ENCODE measurements at places on chromosomes 6 and 20.

GRCh38 chr6:44539701-44540355 is 152.3 kb downstream of the CDC5L start:
- DNase-seq = peak; percentile 70

GRCh38 chr6:123745895-123746294 is 57.8 kb upstream of the NKAIN2 start:
- no peak for DNase-seq

- DNase-seq = no peak
Observed at GRCh38 chr6:163439997-163440396, 25.5 kb downstream of the QKI start.

- no peak for DNase-seq
Observed at GRCh38 chr20:2780948-2781347, 19.5 kb downstream of the CPXM1 start.
